Hippocampal formation (tissue), 2 donors: ENCODE measurements at places on chromosomes 13 and 19.

DNA sequence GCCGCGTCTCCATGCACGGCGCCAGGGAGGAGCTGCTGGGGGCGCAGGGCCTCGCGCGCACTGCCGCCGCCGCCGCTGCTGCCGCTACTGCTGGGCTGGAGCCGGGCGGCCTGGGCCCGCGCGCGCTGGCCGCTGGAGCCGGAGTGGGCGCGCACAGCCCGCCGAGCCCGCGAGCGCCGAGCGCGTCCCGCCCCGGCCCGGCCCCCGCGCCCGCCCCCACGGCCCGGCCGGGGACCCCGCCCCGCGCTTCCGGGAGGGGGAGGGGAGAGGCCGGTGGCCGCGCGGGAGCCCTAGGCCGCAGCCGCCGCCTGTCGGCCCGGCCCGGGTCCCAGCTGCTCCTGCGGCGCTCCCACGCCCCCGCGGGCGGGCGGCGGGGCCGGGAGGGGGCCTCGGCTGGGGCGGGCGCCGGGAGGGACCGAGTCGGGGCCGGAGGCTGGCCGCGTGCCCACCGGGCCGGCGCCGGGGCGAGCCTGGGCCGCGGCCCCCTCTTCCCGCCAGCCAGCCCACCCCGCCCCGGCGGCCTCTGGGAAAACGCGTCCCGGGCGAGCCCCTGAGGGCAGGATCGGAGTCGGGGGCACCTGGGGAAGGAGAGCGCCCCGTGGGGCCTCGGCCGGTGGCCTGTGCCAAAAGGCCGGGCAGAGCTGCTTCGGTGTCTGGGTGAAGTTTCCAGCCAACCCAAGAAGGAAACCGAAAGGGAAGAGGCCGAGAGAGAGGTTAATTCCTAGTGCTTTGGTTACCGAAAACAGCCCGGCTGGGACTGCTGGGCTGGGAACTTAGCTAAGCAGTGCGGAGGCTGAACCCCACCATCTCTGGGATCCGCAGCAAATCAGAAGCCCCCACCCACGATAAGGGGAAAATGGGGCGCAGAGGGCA is at the start of gene STK24:
Gene STK24 (minus strand): TSS at position 145 of the 873 bp plus-strand sequence. CDS start 321 bp downstream, outside the sequence.
- peak; percentile 62 for DNase-seq

GRCh38 chr13:30466841-30467252 is 1.1 kb upstream of the HMGB1 start:
- no peak for DNase-seq

GRCh38 chr19:8526345-8527091 is 12.6 kb upstream of the ZNF414 start:
- peak; percentile 64 for DNase-seq

GRCh38 chr13:46914341-46914740 is 17.5 kb upstream of the HTR2A start:
- no peak for DNase-seq

- DNase-seq = no peak
Measured at GRCh38 chr13:81319351-81319750, 978.4 kb upstream of the SPRY2 start.

DNA sequence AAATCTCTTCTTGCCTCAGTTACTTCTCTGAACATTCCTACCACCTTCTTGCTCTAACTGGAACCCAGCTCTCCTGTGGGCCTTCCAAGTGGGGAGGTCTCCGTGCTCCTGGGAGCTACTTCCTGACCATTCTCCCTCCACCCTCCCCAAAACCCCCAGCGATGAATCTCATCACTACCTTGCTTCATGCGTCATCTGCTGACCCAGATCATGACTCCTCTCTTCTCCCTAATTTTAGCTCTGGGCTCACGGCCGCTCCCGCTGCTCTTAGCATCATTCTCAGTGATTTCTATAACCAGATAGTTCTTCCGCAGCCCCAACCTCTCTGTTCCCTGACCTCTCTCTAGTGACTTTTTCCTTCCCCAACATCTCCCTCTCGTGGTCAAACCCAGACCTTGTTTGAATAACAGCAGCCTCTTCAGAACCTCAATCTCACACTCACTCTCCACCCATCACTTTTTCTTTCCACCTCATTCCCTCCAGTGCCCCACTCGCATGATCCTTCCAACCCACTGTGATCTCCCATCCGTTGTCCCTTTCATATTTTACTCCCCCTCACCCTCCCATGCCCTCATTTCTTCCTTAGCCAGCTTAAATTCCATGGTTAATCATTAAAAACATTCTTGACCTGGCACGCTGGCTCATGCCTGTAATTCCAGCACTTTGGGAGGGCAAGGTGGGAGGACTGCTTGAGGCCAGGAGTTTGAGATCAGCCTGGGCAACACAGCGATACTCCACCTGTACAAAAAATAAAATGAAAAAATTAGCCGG is 21.8 kb downstream of the MRPS12 start:
- DNase-seq = no peak

DNA sequence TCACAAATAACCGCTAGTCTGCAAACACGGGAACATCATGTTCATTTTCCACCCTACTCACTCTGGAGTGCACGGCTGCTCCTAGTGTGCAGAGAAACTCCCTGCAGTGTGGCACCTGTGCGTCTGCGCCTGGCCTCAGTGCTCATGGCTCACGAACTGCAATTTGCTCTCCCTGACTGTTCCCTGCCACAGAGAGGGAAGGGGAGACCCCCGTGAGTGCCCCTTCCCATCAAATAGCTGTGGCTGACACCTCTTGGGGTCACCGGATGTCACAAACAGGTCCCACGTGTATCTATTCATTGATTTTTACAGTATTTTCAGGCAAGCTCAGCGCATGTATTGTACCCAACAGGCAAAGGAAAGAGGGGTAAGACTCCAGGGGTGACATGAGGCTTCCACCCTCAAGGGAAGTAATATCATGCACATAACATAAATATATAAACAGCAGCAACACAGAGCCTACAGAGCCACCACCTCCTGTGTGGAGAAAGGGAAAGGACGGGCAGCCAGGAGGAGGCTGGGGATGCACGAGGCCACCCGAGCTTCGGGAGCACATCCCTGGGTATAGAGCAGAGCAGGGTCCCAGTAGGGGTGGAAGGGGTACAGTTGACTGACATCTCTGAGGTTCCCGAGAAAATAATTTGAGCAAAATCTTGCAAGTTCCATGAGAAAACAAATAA is 140.3 kb upstream of the SOX1 start:
- DNase-seq = no peak

DNA sequence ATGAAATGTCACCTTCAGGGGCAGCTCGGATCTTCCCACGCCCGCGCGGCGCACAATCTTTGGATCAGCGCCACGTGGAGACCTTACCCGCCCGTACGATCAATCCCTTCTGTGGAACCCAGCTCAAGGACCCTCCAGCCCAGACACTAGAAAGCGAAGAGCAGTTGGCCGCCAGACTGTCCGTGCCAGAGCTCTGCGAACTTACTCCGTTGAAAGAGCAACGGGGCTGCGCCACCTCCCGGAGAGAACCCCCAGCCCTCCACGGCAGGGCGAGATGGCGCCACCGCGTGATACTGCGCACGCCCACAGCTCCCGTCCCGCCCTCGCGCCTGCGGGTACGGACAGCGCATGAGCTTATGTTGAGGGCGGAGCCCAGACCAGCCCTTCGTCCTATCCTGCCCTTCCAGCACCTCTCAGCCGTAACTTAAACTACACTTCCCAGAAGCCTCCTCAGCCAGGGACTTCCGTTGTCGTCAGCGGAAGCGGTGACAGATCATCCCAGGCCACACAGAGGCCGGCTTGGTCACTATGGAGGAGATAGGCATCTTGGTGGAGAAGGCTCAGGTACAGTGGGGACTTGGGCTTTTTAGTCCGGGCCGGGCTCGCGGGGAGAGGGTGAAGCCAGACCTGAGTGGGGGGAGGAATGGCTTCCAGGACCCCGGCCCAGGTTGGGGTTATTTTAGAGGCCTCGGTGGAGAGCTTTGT is at the start of gene PSMC4:
Gene PSMC4 (plus strand): TSS at position 491 of the 705 bp plus-strand sequence. CDS start 38 bp downstream, at position 529.
- peak; percentile 99 for DNase-seq

GRCh38 chr19:912181-913079 is 589 bp downstream of the R3HDM4 start:
- no peak for DNase-seq

DNA sequence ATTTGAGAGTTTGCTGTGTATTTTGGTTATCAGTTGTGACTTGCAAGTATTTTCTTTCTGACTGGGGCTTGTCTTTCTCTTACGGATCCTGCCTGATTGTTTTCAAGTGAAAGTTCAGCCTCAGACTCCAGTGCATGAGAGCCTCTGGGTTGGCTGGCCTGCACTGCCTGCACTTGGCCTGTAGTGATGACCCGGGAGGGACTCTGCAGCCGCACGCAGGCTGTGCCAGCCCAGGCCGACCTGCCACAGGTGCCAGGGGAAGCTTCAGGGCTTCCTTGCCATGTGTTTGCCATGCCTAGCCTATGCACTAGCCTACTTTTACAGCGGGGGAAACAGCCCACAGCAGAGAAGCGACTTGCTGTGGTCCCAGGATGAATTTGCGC is 77.0 kb downstream of the KDM4B start:
- no peak for DNase-seq

DNA sequence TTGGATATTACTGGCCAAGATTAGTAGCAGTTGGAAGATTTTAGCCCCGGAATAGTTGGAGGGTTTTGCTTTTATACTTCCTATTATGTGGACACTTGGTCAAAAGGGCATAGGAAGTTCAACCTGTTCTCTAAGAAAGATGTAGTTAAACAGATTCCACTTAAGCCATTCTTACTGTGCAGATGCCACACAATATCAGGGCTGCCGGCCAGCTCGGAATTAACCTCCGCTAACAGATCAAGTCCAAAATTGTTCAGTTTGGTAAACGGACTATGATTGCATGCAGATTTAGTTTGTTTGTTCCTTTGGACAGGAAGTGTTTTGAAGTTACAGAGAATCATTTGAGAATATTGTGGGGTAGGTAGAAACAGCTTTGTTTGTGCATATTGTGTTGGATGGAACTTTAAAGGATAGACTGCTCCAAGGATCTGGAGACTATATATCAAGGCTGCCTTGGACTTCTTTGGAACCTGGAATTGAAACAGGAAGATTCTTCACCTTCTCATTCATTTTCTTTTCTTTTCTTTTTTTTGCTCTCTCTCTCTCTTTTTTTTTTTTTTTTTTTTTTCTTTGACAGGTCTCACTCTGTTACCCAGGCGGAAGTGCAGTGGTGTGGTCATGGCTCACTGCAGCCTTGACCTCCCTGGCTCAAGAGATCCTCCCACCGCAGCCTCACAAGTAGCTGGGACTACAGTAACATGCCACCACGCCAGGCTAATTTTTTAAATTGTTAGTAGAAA is 5.0 kb upstream of the SPRY2 start:
- no peak for DNase-seq

GRCh38 chr19:4531562-4532165 is 3.4 kb downstream of the PLIN5 start:
- no peak for DNase-seq

DNA sequence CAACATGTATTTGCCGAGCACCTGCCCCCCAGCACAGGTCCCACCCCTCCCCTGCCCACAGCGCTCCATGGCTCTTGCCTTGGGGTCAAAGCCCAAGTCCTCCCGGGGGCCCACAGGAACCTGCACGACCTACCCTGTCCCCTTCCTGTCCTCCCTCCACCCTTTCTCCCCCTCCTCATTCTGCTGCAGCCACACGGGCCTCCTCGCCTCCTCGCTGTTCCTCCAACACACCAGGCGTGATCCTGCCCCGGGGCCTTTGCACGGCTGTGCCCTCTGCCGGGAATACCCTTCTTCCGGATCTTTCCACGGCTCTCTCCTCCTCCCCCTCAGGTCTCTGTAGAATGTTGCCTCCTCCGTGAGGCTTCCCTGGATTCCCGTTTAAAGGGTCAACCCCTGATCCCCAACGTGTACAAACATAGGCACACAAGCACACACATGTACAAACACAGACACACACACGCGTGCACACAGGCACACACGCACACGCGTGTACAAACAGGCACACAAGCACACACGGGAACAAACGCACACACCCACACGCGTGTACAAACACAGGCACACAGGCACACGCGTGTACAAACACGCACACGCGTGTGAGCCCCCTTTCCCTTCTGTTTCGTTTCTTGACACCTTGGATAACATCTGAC is 2.8 kb downstream of the MADCAM1 start:
- no peak for DNase-seq

- peak; percentile 31 for DNase-seq
Measured at GRCh38 chr19:18436671-18437490, 1.1 kb downstream of the ISYNA1 start.

- DNase-seq = peak; percentile 6
Measured at GRCh38 chr13:49935171-49936074, 717 bp downstream of the SPRYD7 start.

GRCh38 chr19:34430738-34431625 is 2.8 kb downstream of the UBA2 start:
- DNase-seq = peak; percentile 3

GRCh38 chr19:681029-682019 is 5.1 kb downstream of the FSTL3 start:
- DNase-seq = no peak

GRCh38 chr19:45150751-45151281 is 10.0 kb downstream of the NKPD1 start:
- DNase-seq = no peak

GRCh38 chr19:3073159-3073563 is 10.9 kb upstream of the TLE5 start:
- no peak for DNase-seq

DNA sequence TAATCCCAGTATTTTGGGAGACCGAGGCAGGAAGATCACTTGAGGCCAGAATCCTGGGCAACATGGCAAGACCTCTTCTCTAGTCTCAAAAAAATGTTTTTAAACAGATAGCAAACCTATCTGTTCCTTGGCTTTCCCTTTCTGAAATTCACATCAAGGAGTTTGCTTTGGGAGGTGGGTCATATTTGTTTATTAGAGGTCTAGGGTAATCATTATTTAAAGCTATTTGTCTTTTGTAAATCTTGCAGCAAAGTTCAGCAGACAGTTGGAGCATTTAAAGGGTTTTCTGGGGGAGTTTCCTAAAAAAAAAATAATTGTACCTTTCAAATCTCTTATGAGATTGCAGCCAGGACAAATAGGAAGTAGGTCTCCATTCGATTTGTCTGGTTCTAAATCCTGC is 17.5 kb downstream of the PPP5C start:
- DNase-seq = no peak

DNA sequence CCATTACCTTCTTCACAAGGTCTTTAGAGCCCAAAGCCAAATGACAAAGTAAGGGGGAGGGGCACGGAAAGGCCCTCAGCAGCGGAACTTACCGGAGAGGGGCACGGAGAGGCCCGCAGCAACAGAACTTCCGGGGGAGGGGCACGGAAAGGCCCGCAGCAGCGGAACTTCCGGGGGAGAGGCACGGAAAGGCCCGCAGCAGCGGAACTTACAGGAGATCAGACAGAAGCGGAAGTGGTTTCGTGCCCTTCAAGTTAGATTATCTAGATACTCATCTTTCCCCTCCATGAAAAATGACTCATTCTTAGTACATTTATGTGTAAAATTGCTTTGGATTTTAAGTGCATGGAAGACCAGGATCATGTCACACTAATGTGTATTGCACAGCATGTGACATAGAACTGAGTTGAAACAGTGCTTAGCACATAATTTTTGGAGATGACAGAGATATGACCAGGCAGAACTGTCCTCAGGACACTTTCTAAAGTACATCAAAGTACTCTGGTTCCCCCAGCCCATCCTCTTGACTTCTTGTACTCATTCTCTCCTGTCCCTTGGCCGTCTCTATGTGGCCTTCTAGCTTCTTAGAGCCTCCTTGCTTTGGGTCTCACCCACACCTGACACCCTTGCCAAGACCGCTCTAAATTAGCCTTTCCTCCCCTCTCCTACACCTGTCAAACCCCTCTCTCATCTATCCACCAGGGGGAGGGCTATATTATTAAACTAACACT is 25.7 kb upstream of the TPTE2 start:
- no peak for DNase-seq
